ENCODE measurements at places on chromosomes 12 and 14.

- no peak for DNase-seq
Observed at GRCh38 chr12:103884316-103884715, 43.3 kb upstream of the NT5DC3 start.

- DNase-seq: no peak
Observed at GRCh38 chr12:33752854-33753253, 269.4 kb upstream of the ALG10 start.

DNA sequence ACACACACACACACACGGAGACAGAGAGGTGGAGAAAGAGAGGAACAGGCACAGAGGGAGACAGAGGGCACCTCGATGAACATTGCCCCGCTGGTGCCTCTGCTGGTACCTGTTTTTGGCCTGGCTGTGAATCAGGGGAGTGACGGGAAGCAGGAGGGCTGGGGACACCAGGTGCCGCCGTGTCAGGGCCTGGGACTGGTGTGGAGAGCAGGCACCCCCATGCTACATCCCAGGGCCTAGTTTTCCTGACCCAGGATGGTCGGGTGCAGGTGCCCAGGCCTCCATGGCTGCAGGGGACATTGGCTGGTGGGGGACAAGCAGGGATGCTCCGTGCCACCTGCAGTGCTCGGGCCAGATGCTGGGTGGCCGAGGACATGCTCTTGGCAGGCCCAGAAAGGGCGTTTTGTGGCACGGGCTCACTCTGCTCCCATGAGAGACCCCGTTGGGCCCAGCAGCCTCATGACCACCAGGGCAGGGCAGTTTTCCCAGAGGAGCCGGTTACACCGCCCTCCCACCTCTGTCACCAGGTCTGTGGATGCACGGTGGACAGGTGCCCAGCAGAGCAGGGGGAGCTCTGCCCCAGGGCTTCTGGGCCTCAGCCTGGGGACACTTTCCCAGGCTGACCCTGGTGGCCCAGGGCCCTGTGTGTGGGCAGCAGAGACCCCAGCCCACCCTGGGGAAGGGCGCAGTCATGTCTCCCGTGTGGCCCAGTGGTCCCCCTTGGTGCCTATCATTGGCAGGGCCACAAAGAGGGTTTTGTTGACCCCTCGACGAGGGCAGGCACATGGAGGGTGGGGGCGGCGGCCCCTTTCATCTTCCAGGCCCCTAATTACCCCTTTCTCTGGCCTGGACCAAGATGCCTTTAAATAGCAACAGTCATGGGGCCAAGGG lies 207.5 kb upstream of the RTL1 start:
- no peak for DNase-seq

DNA sequence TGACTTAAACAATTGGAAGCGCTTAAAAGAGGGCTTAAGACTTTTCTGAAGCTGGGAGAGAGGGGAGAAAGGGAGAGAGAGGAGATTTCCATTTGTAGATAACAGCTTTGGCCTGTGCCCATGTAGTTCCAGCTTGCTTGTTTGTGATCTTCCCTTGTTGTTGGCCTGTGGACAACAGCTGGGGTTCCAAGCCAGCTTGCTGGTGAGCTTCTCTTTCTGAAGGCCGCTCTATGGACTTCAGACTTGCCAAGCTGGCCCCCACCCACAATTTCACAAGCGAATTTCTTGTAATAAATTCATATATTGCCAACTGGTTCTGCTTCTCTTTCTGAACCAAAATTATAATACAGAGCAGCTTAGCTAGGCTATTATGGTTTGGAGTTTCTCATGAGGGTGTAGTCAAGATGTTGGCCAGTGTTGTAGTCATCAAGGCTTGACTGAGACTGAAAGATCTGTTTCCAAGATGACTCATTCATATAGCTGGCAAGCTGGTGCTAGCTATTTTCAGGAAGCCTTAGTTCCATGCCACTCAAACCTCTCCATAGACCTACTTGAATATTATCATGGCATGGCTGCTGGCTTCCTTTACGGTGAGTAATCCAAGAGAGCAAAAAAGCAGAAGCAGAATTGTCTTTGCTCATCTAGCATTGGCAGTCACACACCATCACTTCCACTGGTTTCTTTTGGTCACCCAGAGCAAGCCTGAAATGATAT lies 89.4 kb downstream of the ATP23 start:
- DNase-seq: no peak

- no peak for DNase-seq
Observed at GRCh38 chr14:23894362-23895052, 59.1 kb upstream of the DHRS4 start.

- no peak for DNase-seq
Observed at GRCh38 chr12:89695830-89696229, 12.8 kb downstream of the ATP2B1 start.

GRCh38 chr12:93090731-93091172 lies 161.7 kb upstream of the EEA1 start:
- DNase-seq: no peak

DNA sequence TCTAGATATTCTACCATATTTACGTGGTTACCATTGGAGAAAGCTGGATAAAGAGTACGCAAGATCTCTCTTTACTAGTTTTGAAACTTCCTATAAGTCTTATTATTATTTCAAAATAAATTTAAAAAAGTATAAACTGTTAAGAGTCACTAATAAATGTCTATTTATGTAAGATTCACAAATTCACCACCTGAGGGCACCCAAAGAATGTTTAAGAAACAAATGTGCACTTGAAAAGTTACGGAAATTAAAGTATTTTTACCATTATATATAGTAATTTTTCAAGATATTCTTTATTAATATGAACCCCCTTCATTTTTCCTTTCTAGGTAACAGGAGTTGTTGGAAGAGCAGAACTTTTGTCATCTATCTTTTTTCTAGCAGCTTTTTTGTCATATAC lies 11.9 kb downstream of the TMTC3 start:
- no peak for DNase-seq

Measured in amygdala (tissue), 56 donors.